ENCODE measurements at places on chromosomes 3 and 15.

DNA sequence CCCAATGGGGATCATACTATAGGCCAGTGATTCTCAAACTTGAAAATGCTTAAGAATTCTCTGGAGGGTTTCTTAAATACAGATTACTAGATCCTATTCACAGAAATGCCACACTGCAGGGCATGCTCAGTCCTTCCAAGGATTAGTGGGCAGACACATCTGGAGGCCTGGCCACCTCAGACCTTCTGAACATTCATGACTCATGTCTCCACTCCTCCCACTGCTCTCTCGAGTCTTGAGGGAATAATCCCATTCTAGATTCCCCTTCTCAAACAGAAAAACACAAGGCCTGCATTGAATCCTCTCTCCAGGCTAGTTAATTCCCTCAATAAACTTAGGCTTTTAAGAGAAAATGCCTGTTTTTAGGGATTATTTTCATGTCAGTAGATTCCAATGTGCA, 22.1 kb downstream of the ZNF621 start:
- DNase-seq, result no peak
- H3K36me3 ChIP-seq, result no peaks in the 10 kb centered on the region
- no peaks in the 10 kb centered on the region for H3K27me3 ChIP-seq
- H3K27ac ChIP-seq, result no peak overlapping the region
- H3K4me1 ChIP-seq, result no peaks in the 10 kb centered on the region
- H3K4me3 ChIP-seq, result no peak overlapping the region

- H3K4me1 ChIP-seq, result no peaks in the 10 kb centered on the region
- H3K27me3 ChIP-seq, result no peaks in the 10 kb centered on the region
- H3K36me3 ChIP-seq, result no peaks in the 10 kb centered on the region
- no peak overlapping the region for H3K27ac ChIP-seq
These were observed 175.6 kb upstream of the MLF1 start for GRCh38 chr3:158395421-158395820.

GRCh38 chr3:64927689-64928088, 239.9 kb upstream of the ADAMTS9 start:
- H3K27me3 ChIP-seq, result no peaks in the 10 kb centered on the region
- H3K4me3 ChIP-seq, result no peak overlapping the region
- H3K27ac ChIP-seq, result no peak overlapping the region
- no peaks in the 10 kb centered on the region for H3K36me3 ChIP-seq
- DNase-seq, result no peak
- H3K4me1 ChIP-seq, result no peaks in the 10 kb centered on the region

GRCh38 chr3:177777699-177778098, 580.4 kb upstream of the TBL1XR1 start:
- H3K36me3 ChIP-seq, result no peaks in the 10 kb centered on the region
- H3K4me3 ChIP-seq, result no peak overlapping the region
- DNase-seq, result peak; percentile 14
- no peaks in the 10 kb centered on the region for H3K27me3 ChIP-seq

Measured in T-cell (primary cell).